ENCODE measurements at places on chromosomes 3 and 15. TPM values are rescaled to one million over a fixed set of nuclear protein-coding genes. Genes with fewer than 3 reads are reported as not detected.

Gene KLHDC8B
- 168 TPM for total RNA-seq

Gene C2CD4A
- 3.0 TPM for total RNA-seq

Gene AZI2
- 183 TPM for total RNA-seq

Gene RNU5B-1
- total RNA-seq: not detected

Gene ANKRD63
- not detected for total RNA-seq

Gene C2CD4B
- total RNA-seq: 0.28 TPM

Gene MESP1
- total RNA-seq: 0.07 TPM

Gene COL8A1
- total RNA-seq: 4.0 TPM

Gene UBAP1L
- 0.34 TPM for total RNA-seq

Gene CLDN16
- 1.0 TPM for total RNA-seq

Gene PIGZ
- 0.34 TPM for total RNA-seq

Gene CCDC54
- not detected for total RNA-seq

Gene CGGBP1
- 39.6 TPM for total RNA-seq

Gene CPEB1
- not detected for total RNA-seq

Gene PCYT1A
- total RNA-seq: 60.1 TPM

Gene ROPN1
- not detected for total RNA-seq

Gene DLL4
- under 0.01 TPM for total RNA-seq

Gene TGM4
- 0.34 TPM for total RNA-seq

Gene PSMA4
- 164 TPM for total RNA-seq

Gene FANCD2OS
- total RNA-seq: not detected

Gene CPN2
- total RNA-seq: not detected

Gene SEMA3B
- 5.1 TPM for total RNA-seq

Gene TMCO5A
- total RNA-seq: not detected

Gene TNK2
- total RNA-seq: 13.3 TPM

Gene SERPINI2
- total RNA-seq: not detected

Gene SCAANT1
- total RNA-seq: not detected

Gene IL17RB
- under 0.01 TPM for total RNA-seq

Gene FETUB
- total RNA-seq: not detected

Gene OXTR
- total RNA-seq: 0.68 TPM

Gene KBTBD13
- not detected for total RNA-seq

Gene CCR5
- not detected for total RNA-seq

Gene SPESP1
- total RNA-seq: 4.9 TPM

Gene GOLGA8T
- total RNA-seq: not detected

All from nasal cavity respiratory epithelium epithelial cell of viscerocranial mucosa (primary cell).